ENCODE measurements at places on chromosomes 16 and 17.

GRCh38 chr16:6124136-6124535 lies 1026.5 kb upstream of the EEF2KMT start:
- no peak for DNase-seq

GRCh38 chr17:17119533-17119932 lies 77.3 kb downstream of the MPRIP start:
- DNase-seq: no peak

DNA sequence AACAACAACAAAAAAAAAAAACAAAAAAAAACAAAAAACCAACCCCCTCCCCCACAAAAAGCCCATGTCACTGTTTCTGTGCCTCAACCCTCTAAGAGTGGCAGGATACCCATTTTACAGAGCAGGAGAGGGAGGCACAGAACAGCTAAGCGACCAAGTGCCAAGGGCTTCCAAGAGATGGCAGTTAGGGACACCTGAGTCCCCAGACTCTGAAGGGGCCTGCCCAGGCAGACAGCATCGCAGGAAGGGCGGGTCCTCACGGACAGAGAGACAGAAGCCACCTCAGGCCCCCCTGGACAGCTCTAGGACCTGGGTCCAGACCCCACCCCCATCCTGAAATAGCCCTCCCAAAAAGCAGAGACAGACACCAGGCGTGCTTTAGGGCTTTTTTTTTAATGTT lies 21.6 kb upstream of the CPSF4L start:
- no peak for DNase-seq

DNA sequence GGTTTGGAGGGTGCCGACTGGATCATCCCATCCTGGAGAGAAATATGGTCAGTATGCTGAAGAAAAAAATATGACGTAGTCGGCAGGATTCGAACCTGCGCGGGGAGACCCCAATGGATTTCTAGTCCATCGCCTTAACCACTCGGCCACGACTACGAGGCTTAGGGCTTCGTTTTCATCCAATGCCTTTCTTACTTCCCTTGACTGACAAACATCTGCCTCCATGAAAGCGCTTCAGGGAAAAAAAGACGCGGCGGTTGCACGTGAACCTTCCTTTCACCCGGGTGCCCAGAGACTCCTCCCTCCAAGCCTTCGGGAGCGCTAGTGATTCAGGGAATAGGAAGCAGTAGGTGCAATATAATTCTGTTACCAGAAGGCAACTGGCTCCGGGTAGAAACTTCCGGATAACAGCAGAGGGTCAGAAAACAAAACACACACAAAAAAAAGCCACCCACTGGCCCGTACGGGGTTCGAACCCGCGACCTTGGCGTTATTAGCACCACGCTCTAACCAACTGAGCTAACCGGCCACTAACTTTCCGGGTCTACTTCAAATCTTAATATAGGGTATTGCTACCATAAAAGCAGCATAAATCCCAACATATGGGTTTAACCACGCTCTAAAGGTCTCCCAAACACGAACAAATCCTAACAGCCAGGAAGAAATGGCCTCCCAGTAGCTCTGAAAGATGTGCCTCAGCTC lies 16.3 kb upstream of the AURKB start:
- DNase-seq: no peak

- no peak for DNase-seq
Observed at GRCh38 chr16:15033309-15033707, 22.6 kb downstream of the NTAN1 start.

- DNase-seq: no peak
Observed at GRCh38 chr17:16319969-16320368, 33.3 kb downstream of the CENPV start.

- DNase-seq: no peak
Observed at GRCh38 chr16:88993166-88993761, 16.3 kb upstream of the CBFA2T3 start.

DNA sequence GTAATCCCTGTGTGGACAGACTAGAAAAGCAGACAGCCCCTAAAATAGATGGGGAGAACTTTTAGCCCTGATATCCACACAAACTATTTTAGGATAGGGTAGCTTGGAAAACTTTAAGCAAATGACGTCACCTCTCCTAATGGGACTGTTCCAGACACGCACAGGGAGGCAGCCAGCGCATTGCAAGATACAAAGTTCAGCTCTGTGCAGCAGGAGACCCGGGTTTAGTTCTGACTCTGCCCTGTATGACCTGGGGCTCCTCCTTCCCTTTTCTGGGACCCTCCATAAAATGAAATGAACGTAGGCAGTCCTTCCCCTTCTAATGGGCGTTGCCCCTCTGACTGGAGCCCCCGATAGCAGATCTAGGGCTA lies 6.3 kb downstream of the ZNF689 start:
- no peak for DNase-seq

GRCh38 chr17:75077496-75078283 lies 10.1 kb upstream of the SLC16A5 start:
- no peak for DNase-seq

- no peak for DNase-seq
Observed at GRCh38 chr17:58334661-58335060, 6.1 kb upstream of the TSPOAP1 start.

DNA sequence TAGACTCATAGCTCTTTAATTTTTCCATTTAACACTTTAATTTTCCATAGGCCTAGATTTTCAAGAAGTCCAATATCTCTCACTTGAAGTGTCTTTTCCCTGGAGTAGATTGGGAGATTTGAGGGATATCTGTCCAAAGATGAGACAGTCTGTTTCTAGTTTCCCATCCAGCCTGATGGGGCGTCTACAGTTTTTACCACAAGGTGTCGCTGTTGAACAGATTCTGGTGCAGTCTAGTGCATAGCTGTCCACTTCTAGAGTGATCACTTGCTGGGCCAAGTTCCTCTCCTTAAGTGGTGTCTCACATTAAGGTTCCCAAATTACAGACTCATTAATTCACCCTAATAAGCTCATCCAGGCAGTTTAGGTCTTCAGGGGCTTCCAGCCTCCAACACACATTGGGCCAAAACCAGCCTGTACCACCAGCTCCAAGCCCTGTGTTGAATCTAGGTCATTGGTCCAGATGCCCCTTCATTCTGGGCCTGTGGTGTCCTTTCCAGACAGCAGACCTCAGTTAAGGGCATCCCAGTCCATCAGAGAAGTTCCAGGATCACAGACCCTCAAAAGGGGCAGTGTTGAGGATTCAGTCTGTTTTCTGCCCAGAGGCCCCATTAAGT lies 9.4 kb downstream of the SNX20 start:
- DNase-seq: no peak

DNA sequence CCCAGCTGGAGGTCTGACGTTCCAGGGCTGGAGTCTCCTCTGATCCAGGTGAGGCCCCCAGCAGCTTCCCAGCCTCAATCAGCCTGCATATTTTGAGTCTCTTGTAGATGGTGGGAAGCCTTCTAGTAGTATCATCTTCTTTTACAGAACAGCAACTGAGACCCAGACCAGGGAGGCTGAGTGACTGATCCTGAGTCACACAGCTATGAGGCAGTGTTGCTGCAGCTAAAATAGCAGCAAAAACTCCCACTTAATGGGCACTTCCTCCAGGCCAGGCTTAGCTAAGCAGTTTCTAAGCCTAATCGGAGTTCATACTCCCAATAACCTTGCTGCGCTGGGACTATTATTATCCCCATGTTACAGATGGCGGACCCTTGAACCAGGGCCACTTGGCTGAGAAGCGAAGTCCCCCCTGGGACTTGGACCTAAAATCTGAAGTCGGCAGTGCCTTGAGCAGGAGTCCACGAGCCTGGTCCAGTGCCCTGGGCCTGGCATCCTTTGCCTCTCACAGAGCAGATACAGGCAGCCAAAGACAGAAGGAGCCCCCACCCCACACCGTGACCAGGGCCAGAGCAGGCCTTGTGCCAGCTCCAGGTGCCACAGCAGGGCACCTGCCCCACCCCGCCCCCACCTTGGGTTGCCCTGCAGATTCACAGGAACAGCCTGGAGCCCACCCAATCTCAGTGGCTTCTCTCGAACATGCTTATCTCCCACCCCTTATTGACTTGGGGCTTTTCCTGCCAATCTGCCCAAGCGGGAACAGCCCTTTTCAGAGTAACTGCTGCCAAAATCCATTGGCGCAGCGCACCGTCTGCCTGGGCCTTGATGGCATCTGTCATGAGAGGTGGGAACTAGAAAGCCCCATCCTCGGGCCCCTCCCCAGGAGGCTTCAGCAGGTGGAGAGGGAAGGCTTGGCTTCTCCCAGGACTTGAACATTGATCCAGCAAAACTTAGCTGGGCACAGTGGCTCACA lies 65.1 kb downstream of the SOCS1 start:
- DNase-seq: no peak

DNA sequence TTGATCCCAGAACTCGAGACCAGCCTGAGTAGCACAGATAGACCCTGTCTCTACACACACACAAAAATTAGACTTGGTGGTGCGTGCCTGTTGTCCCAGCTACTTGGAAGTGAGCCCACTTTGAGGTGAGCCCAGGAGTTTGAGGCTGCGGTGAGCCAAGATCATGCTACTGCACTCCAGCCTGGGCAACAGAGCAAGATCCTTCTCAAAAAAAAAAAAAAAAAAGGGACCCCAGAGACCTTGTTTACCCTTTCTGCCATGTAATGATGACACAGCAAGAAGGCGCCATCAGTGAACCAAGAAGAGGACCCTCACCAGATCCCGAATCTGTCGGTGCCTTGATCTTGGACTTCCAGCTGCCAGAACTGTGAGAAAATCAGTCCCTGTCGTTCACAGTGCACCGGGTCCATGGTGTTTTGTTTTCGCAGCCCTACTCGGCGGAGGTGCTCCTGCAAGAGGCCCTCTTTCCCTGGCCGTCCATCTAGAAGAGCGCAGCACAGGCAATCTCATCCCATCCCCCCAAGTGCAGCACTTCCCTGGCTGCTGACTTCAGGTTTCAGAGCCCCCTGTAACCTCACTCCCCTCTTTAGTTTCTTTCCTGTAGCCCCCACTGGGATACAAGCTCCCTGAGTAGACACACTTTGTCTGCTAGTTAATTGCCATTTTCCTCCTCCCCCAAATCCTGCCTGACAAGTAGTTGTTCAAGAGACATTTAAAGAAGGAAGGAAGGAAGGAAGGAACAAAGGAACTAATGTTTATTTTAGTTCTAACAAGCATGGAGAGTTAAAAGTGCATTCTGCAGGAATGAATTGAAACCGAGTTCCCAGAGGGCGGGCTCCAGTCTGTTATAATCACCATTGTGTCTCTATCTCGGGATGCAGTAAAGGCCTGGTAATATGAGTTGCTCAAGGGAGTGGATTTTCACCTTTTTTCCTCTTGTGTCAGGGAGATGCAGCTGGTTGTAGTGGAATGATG lies 115.3 kb downstream of the SNX29 start:
- no peak for DNase-seq

DNA sequence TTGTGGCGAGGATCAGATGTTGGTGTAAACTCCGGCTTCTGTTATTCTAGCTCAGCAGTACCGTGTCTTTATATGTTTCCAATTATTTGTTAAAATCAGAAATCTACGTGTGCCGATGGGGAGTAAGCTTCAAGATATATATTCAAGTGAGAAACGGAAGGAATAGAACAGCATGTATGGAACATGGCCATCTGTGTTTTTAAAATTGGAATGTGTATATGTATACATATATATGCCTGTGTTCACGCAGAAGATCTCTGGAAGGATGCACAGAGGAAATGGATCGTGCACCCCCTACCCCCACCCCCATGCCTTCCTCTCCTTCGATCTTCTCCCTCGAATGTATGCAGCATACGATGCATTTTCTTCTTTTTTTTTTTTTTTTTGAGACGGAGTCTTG lies 7.7 kb upstream of the SNN start:
- no peak for DNase-seq

DNA sequence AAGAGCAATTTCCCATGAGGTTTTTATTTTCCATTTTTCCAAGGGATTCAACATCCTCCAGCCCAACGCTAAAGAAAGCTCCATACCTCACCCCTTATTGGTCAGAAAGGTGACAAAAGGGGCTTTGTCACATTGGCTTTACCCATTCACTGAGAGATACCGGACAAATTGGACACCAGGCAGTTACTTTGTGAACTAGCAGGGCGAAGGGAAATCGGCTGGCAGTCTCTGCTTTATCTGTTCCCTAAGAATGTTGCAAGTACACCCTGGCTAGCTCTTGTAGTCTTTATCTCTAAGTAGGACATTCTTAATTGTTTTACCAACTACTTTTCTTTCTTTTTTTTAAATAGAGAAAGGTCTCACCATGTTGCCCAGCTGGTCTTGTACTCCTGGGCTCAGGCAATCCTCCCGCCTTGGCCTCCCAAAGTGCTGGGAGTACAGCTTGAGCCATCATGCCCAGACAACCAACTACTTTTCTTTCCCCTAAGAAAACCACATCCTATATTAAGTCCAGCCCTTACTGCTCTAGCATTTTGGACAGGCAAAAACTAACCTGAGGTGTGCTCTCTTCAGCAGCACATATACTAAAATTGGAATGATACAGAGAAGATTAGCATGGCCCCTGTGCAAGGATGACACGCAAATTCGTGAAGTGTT lies 16.8 kb downstream of the PRPSAP1 start:
- DNase-seq: no peak

- DNase-seq: no peak
Observed at GRCh38 chr17:82775001-82775823, 23.3 kb downstream of the TBCD start.

- no peak for DNase-seq
Observed at GRCh38 chr17:35214631-35215273, 20.6 kb upstream of the SLC35G3 start.

- DNase-seq: no peak
Observed at GRCh38 chr16:78519896-78520295, 420.4 kb downstream of the WWOX start.

DNA sequence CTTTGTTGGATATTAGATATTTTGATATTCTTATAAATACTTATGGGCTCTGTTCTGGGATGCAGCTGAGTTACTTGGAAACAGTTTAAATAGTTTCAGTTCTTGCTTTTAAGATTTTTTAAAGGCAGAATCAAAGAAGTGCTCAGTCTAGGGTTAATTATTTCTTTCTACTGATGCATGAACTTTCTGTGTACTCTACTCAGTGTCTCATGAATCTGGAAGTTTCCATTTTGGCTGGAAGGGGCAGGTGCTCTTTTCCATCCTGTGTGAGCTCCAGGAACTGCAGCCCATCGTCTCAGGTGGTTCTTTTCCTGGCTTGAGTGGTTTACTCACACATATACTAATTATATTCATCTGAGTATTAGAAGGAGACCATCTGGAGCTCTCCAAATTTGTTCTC lies 61.1 kb upstream of the CPHXL start:
- DNase-seq: no peak

DNA sequence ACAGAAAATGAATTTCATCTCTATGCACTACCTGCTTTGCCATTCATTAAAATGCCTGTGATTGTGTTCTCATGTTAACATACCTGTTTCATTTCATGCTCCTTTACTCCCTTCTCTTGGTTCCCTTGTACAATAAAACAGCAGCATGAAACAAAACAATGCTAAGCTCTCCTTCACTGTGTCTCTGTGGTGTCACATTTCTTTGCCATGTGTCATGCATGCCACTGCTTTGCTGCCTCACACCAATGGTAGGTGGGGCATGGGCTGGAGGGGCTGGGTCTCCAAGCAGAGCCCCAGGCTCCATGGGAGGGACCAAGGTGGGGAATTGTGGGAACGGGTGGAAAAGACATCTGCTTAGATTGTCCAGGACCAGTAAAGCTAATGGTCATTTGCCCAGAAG lies 83.6 kb downstream of the RGS9 start:
- no peak for DNase-seq

Measured in NCI-H1417 treated with DMSO at 0.1 percent for 48 hours (cell line).